Epithelial cell of proximal tubule (primary cell): ENCODE measurements at places on chromosomes 6 and 20. TPM values are rescaled to one million over a fixed set of nuclear protein-coding genes. Genes with fewer than 3 reads are reported as not detected.

Gene HDGFL1
- total RNA-seq = not detected in 2 replicates

DNA sequence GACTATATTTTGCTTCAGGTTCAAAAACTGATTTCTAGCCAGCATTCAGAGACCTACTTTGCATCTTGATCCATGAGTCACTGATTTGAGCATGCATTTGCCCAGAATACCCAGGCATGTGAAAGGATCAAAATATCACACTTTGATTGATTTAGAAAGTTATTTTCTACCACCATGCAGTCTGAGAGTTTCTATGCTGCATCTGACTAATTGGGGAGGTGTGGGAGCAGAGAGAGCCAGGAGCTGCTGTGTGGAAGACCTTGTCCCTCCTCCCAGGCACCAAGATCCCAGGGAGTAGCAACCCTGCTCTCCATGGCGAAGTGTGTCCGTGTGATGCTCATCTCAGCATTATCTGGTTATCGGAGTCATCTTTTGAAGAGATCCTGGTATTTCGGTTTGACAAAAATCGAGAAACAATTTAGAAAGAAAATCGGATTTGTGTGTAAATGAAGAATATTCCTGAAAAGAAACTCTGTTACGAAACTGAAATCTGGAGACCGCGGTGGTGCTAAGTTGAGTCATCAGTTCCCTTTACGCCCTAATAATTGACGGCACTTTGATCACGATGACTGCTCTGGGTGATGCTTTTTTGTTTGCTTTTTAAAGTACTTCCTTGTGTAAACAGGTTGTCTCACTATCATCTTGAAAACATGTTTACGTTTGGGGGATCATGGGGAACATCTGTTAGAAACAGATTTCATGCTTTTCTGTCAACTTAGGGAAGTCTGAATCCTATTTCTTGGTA lies 193.4 kb downstream of the BACH2 start:
- no peak for DNase-seq

GRCh38 chr6:37691904-37692806 lies 5.5 kb downstream of the MDGA1 start:
- DNase-seq = no peak

DNA sequence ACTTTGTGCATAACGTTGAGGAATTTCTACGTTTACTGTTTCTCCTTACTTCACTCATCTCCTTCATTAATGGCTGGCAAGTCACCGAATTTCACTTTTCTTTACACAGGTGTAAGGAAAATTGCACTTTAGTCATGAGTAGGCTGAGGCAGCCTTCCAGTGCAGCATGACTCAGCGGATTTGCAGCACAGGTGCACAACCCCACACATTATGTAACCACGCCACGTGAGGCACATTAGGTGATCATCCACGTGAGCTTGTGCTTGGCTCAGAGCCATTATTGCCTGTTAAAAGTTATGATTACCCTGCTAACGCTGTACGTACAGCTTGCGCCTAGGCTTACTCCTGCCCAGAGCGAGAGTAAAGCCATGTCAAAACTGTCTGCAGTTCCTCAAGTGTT lies 158.8 kb downstream of the NKAIN2 start:
- no peak for DNase-seq

DNA sequence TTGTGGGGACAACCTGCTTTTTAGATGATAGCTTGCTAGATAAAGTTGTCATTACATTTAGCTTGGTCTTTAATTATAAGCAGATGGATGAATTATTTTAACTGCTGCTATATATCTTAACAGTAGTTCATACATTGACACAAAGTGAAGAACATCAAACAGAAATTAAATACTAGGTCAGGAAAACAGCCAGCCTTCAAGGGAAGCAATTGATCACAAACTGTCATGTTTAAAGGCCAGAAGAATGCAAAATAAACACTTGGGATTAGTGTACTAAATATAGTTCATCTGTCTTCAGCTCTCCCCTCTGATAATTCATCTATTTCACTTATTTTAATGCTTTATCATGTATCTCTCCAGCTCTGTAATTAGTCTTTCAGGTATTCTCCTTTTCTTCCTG lies 225.1 kb upstream of the FERMT1 start:
- DNase-seq = no peak

- no peak for DNase-seq
These were observed 56.2 kb downstream of the BTBD9 start for GRCh38 chr6:38583523-38583922.

GRCh38 chr6:152086223-152086873 lies 278.9 kb downstream of the ESR1 start:
- no peak for DNase-seq

DNA sequence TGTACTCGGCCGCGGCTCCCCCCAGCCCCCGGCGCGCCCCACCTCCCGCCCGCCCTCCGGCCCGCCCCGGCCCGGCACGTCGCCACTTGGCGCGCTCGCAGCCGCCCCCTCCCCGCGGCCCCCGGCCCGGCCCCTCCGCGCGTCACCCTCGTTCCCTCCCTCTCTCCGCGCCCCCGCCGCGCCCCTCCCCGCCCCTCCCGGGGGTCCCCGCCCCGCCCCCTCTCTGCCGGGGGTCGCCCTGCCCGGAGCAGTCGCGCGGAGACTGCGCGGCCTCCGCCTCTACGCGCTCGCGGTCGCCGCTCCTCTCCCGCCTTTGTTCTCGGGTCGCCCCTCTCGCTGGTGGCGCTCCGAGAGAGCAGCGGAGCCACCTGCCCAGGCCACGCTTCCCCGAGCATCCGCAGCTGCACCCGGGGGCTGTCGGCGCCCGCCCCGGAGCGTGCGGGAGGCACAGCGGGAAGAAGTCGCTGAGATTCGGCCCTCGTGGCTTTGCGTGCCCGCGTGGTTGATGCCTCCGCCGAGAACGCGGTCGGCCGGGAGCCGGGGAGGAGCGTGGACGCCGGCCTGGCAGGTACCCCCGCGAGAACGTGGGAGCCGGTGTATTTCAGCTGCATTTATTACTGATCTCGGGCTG lies at the start of gene PHF10:
PHF10 (minus strand) TSS at position 7 of the 631 bp plus-strand sequence. CDS start 569 bp downstream, outside the sequence.
- DNase-seq = no peak

GRCh38 chr20:18360635-18361034 lies 72.3 kb downstream of the ZNF133 start:
- no peak for DNase-seq

DNA sequence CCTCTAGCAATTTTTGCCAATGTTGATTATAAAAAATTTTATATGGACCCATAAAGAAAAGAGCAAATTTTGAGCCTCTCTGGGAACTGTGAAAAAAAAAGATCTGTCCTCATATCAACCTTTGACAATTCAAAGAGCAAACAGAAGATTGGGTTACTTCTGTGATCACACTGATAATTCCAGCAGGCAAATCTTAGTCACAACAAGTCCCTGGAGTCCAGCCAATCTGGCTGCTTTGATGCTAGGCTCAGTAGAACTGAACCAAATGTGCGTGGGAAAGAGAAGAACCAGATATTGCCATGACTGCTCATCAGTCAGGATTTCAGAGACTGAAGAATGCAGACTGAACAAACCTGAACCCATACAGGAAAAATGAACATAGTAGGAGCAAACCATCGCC lies 438.4 kb upstream of the FLRT3 start:
- DNase-seq = peak; percentile 49

GRCh38 chr20:60921022-60921622 lies 330.9 kb upstream of the CDH4 start:
- no peak for DNase-seq

DNA sequence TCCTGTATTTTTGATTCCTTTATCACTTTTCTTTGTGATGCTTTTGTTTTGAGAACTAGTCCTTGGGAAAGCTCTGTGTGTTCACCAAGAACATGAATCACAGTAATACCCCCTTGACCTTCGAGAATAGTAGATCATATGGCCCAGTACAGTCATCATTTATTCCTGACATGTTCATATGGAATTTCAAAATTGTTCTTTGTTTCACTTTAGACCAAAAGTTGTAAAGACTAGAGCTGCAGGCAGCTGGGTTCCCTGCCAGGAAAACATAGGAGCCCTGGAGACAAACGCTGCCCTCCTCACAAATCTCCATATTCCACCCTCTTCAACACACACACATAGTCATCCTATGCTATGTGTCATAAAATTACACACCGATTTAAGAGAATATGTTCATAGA lies 621.2 kb upstream of the EYS start:
- DNase-seq = no peak

GRCh38 chr6:143501851-143502250 lies 9.7 kb downstream of the FUCA2 start:
- DNase-seq = no peak

DNA sequence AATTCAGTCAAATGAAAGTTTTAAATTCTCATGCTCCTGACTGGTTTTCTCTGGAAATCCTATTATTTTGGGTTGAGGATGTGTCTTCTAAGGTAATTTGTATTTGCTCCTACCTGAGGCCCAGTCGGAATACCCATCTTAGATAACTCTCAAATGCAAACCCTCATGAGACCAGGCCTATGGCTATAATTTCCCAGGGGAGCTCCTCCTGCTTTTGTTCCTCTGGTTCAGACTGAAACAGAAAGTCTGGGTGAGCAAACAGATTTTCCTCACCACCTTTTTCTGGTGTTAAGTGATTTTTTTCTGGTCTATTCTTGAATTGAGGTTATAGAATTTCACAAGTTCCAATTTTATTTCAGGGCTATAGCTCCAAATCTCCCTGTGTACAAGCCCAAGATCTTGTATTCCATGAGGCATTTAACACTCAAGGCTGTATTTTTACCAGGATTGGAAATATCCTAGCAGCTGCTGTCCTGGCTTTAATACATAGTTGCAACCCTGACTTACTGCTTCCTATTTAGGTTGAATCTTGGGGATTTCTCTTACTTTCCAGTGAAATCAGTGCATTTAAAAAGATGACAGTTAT lies 169.1 kb upstream of the PTCHD4 start:
- no peak for DNase-seq

DNA sequence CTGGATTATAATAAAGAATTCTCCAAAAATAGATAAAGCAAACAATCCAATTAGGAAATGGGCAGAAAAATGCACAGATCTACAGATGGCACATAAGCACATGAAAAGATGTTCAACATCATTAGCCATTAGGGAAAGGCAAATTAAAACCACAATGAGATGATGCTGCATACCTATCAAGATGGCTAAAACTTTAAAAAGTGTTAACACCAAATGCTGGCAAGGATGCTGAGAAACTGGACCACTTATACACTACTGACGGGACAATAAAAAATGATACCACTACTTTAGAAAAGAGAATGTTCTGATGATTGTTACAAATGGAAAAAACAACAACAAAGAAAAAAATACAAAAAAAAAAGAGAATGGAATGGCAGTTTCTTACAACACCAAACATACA lies 26.5 kb downstream of the LCA5 start:
- no peak for DNase-seq

GRCh38 chr6:31927242-31927862 lies at the start of gene C2:
TSS of gene C2 (plus strand) at chr6:31927717. CDS start at chr6:31927753, 36 bp downstream.
- DNase-seq = no peak

GRCh38 chr6:100479179-100480035 lies 14.7 kb upstream of the SIM1 start:
- DNase-seq = no peak

DNA sequence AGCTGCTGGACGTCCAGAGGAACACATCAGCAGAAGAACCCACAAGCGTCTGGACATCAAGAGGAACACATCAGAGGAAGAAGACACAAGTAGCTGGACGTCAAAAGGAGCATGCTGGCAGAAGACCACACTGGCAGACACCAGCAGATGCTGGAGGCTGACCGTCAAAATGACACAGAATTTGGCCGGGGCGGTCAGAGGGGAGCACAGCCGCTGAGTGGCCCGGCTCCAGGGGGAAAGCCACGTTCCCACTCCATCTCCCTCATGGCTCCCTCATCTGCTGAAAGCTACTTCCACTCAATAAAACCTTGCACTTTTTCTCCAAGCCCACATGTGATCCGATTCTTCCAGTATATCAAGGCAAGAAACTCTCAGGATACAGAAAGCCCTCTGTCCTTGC lies 283.6 kb downstream of the PTPRT start:
- DNase-seq = no peak

DNA sequence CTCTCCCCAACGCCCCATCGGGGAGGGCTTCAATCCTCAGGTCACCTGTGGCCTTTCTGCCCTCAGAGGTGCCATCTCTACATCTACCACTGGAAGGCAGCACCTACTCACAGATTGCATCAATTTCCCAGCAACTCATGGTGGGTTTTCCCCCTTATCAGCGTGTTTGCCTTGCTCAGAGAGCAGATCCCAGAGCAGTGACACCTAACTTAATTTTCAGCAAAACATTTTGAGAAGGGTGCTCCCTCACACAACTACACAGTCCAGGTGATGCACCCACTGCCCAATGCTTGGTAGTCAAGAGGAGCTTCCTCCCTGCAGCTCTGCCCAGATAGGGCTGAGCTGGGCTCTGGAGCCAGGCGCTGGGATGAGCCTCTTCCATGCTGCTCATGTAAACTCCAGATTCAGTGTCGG lies 48.2 kb downstream of the PLG start:
- DNase-seq = no peak

DNA sequence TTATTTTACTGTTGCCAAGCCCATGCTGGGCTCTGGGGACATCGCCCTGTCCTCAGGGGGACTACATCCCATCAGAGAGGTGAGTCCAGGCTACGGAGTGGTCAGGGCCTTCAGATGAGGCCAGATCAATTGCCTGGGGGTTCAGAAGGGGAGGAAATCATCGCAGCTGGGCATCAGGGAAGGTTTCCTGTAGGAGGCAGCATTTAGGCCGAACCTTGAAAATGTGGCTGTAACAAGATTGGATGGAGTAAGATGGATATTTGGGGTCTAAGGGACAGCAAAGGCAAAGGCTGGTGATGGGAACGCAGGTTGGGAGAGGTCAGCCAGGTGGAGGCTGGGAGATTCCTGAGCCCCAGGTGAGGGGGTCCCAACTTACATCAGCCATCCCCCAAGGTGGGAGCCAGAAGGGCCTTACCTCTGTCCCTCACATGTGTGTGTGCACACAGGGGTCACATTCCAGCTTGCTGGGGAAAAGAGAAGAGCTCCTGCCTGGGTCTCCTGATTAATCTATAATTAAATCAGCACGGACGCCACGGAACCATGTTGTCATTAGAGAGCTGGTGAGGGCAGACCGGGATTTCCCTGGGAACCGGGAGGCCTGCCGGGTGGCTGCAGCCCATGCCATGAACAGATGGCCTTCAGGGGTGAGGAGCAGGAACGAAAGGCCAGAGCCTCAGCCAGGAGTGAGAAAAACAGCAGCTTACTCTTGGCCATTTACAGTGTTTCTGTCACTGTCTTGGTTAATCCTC lies 30.5 kb upstream of the DLGAP4 start:
- DNase-seq = no peak

GRCh38 chr6:105868823-105869460 lies 217.2 kb upstream of the PRDM1 start:
- DNase-seq = no peak

DNA sequence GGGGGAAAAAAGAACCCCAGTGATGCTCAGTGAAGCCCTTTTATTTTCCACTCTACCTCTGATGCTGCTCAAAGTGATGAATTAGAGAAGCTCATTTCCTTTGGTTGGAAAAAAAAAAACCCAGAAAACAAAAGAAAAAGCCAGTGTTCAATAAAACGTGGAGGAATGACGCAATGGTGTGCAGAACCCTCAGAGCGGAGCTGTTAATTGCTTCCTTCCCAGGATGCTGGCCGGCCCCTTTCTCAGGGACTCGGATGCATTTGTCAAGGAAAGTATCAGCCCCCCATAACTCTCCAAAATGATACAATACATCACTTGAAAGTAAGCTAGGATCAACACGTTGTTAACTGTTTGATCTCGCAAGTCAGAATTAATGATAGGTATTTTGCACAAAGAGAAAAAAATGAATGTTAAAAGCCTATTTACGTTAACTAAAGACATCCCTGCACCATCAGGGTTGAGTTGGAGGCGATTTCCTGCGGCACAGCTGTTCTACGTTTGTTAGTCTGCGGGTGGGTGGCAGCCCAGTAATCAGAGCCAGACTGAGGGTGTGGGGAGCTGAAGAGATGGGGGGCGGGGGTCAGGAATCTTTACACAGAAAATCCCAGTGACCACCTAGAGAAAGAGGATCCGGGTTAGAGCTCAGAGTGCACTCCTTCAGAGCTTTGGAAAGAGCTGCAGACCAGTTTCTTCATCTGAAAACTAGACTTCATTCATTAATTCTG lies 132.4 kb downstream of the BMP7 start:
- DNase-seq = no peak
